ENCODE measurements at places on chromosomes 11 and 22.
A peak's percentile ranks its signal among the peaks of the same experiment; 100 is the strongest.

DNA sequence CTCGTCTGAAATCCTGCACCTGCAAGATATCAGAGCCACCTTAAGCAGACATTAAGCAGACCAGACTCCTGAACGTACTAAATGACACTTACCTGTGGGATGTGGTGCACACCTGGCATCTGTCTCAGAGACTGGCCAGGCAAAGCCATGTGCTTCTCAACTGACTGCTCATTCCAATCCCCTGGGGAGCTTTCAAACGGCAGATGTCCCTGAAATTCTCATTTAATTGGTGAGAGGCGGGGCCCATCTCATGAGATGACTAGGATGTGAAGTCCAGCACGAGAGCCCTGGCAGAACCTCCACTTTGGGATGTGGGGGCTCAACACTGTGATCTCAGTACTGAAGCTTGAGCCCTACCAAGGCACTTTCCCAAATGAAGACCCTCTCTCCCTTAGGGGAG, 84.9 kb upstream of the HMGXB4 start:
- peak; percentile 84 for DNase-seq

DNA sequence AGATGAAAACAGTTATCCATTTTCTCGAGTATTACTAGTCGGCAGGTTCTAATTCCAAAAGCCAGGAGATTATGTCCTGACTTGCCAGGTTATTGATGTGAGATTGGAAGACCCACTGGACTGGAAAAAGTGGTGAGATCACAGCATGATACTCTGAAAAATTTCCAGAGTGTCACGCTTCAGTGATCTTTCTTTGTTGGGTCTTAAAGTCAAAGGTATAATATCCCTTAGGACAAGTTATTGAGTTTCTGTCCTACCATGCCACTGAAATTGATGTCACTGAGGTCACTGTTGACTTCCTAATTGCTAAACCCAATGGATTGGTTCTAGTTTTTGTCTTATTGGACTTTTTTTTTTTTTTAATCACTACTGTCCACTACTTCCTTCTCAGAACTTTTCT, 104.5 kb upstream of the GRAMD1B start:
- DNase-seq: no peak

GRCh38 chr11:116179401-116179800, 593.4 kb downstream of the BUD13 start:
- no peak for DNase-seq

GRCh38 chr11:68579455-68579854, 104.9 kb upstream of the GAL start:
- DNase-seq: no peak

DNA sequence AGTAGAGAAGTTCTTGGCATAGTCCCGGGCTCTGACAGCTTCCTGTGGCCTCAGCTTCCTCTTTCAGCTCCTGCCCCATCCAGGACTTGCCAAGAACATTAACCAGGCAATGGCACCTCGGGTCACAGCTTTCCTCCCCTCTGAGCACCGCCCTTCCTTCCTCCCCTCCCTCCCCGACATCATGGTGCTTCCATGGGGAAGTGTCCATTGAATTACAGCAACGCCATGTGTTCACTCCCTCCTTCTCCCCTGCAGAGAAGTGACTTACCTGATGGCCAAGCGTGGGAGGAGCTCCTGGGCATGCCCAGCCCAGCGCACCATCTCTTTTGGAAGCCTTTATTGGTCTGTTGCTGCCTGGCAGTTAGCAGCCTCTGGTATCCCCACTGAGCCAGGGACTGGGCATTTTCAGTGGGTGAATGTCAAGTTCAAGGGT, 25.8 kb upstream of the DAGLA start:
- DNase-seq: no peak

DNA sequence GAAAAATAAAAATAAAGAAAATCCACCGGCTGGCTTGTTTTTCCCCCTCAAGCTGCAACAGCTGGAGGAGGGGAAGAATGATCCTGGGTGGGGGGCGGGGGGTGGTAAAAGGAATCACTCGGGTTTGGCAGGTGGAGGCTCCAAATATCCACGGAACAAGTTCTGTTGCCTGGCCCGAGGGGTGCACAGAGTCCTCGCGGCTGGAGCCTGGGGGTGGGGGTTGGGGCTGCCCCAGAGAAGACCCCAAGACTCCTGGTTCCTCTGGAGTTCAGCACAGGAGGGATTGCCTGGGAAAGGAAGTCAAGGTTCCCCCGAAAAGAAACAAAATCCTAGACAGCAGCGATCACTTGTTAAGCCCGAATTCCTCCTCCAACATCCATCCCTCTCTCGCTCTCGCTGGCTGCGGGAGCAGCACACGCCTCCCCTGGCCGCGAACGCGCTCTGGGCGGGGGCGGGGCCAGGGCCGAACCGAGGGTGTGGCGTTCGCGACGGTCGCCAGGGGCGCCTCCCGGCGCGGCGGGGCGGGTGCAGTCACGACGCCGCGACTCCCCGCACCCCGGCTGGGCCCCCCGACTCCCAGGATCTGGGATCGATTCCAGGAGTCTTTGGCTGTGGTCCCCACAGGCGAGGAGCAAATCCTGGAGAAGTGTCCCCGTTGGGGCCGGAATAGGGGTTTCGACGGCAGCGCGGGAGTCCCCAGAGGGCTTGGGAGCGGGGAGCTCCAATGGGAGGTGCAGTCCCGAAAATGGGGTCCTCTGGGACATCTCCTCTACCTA, at the start of gene KCNA4:
Gene KCNA4, minus strand, starts transcription at position 443 of the 776 bp plus-strand sequence. CDS start 4,352 bp downstream, outside the sequence.
- DNase-seq: no peak
